ENCODE measurements at places on chromosomes 2 and 18.

DNA sequence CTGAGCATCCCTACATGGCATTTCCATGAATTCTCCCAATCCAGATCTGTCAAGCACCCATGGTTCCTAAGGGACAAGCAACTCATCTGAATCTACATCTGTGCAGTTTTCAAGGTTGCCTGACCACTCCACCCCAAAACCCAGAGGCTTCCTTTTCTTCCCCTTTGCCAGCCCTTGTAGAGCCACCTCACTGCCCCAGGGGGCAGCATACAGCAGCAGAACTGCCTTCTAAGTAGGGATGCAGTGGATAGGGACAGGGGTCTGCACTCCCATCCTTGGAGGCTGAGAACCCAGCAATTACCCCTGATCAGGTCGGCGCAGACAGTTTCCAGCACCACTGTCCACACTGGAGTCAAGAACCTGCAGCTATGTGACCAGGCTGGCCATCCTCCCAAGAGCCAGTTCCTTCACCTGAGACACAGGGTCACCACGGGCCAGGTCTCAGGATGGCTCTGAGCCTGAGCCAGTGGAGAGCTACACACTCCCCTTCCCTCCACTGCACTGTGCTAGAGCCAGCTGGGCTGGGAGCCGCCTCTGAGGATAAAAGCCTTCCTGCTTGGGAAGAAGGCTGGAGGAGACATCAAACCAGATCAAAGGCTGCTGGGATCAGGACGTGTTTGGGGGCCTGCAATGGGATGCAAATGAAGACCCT is 283.1 kb downstream of the CELF4 start:
- DNase-seq, result no peak

DNA sequence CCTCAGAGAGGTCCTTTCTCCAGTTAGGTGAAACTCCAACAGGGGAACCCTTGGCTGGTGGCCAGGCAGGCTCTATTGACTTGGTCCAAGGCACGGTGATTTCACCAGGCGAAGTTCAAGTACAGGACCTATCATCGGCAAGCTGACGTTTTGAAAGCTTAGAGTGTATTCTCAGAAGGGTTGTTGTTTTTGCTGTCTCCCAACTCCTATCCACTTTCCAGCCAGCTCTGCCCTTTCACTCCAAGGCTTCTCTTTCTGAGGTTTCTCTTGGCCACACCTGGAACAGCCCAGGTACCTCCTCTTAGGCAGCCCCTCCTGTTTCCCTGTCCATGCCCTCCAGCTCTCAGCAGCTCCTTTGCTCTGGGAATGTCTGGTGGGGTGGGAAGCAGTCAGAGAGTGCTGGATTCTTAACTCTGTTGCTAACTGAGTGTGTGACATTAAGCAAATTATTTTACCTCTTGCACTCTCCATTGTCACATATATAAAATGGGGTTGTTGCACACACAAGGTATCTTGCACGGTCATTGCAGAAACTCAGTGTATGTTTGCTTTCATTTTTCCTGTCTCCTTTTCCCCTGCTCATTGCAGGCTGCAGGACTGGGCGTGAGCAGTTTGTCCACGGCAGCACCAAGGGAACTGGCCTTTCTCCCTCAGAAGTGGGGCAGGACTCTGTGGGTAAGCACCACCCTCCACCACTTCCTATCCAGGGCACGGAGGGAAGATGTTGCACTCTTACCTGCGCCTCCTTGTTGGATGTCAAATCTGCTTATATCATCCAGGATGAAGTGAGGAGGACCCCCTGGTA is 30.2 kb downstream of the CAPN13 start:
- no peak for DNase-seq

DNA sequence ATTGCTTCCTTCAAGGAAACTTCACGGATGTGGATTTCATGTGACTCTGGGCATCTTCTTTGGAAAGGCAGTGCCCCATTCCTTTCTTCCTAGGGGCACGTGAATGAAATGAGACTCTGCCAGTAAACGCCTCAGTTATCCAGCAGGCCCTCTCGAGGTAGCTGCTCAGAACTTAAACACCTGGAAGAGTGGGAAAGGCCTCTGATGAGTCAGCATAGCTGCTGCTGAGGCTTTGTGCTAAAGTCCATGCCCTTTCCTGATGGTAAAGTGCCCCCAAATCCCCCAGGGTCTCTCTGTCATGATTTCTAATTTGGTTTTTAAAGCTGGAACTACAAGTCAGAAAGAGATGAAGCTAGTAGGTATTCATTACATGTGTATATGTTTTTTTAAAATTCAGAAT is 3.8 kb downstream of the SLC1A4 start:
- DNase-seq, result no peak

DNA sequence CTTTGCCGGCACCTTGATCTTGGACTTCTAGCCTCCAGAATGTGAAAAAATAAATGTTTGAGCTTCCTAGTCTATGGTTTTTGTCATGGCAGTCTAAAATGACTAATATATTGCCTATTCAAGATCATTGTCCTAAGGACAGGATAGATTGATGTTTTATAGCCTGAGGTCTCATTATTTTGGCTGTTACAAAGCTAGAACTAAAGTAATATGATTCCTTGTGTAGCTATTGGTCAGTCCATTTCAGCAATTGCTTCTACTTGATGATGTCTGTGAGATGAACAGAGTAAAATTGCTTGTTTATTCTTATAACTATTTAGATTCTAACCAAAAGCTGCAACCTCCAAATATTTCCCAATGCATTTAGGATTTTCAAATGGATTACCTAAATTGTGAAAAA is 145.0 kb downstream of the HRH4 start:
- DNase-seq, result no peak

- no peak for DNase-seq
These were observed 716 bp downstream of the MMADHC start for GRCh38 chr2:149586898-149587219.

DNA sequence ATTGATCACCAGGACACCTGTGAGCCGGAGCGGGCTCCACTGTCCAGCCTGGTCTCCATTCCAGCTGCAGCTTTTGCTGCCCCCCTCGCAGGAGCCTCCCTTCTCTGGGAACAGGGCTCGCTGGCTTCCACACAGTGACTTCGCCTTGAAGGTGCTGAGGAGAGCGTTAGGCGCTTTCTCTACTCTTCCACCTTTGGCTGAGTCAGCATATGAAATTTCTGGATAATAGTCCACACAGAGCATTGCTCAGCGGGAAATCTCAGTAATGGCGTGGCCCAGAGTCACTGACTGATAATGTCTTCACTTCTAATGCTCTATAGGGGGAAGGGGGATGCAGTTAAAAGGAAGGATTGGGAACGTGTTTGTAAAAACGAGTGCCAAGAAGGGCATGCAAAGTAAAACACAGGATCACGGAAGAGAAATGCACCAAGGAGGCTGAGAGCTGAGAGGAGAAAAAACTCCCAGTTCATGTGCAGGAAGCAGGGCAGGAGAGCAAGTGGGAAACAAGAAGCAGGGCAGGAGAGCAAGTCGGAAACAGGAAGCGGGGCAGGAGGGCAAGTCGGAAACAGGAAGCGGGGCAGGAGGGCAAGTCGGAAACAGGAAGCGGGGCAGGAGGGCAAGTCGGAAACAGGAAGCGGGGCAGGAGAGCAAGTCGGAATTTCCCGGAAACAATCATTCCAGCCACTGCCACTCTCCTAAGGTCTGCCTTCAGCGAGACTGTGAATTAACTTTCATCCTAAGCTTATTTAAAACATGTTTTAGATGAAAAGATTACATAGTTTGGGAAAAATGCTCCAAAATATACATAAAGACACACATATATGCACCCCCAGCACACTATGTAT is 77.7 kb downstream of the MYT1L start:
- DNase-seq, result no peak

GRCh38 chr2:9951522-9952285 is at the start of gene GRHL1:
TSS of gene GRHL1 (plus strand) at chr2:9951693. CDS start at chr2:9951834, 141 bp downstream.
- DNase-seq, result peak; percentile 92

DNA sequence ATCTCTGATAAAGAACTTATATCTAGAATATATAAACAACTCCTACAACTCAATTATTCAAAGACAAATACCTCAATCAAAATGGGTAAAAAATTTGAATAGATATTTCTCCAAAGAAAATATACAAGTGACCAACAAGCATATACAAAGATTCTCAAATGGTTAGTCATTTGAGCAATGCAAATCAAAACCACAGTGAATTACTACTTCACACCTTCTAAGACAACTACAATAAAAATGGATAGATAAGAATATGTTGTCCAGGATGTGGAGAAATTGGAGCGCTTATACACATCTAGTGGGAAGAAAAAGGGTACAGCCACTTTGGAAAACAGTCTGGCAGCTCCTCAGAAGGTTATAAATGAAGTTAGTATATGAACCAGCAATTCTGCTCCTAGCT is 332.9 kb downstream of the TGIF1 start:
- DNase-seq, result no peak

- DNase-seq, result no peak
These were observed 562.3 kb downstream of the SOX11 start for GRCh38 chr2:6254441-6254840.

- no peak for DNase-seq
These were observed 21.0 kb downstream of the SMAD2 start for GRCh38 chr18:47909484-47909883.

DNA sequence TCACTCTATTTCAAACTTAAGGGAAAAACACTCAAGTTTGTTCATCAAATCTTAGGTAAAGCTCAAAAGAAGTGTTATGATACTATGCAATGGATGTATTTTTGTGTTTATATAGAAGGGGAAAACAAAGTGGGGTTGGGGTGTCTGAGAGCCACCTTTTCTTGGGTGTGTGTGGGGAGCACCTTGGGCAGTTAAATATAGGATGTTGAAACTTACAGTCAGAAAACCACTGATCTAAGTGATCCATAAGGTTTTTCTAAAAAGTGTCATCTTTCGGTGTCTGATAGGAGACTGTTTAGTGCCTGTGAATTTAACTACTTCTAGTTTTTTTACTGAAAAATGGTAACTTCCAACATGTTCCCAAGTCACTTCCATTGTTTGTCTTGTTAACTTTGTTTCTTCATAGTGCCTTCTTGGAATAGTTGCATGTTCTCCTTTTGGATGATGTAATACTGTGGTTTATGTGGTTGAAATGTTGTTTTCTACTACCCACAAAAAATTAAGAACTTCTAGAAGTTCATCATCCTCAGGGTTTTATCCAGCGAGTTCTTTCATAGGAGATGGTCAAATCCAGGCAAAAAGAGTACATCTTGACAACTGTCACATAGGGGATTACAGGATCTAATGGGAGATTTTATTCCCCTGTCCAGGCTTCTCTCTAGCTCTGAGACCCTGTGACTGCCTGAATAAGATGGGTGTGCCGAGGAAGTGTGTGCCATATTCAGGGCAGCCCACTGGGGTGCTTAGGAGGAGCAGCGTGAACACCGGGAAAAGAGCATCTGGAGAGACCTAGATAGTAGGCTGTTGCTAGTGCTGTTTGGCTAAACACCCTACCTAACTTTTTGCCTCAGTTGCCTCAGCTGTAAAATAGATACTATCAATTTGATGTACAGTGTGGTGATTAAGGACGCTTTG is 46.2 kb downstream of the CAB39 start:
- DNase-seq, result no peak

DNA sequence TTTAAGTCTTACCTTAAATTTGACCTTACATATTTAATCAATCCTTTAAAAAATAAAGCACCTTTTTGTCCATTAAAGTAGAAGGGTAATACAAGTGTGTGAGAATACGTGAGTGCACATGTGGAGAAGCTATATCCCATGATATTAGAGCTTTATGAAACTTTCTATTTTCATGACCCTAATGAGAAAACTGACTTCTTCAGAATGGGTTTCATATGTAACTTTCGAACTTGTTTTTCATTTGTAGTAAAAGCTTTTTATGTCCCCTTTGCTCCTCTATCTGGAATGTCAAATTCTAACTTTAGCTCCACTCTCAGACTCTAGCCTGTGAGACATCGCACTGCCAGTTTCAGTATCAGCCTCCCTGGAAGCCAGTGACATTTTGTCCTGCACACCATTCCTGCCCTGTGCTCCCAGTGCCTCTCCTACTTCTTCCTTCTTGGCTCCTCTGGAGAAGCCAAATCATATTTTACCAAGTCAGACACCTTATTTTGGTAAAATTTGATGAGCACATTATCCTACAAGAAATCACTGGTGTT is 42.0 kb downstream of the MAPRE2 start:
- no peak for DNase-seq

DNA sequence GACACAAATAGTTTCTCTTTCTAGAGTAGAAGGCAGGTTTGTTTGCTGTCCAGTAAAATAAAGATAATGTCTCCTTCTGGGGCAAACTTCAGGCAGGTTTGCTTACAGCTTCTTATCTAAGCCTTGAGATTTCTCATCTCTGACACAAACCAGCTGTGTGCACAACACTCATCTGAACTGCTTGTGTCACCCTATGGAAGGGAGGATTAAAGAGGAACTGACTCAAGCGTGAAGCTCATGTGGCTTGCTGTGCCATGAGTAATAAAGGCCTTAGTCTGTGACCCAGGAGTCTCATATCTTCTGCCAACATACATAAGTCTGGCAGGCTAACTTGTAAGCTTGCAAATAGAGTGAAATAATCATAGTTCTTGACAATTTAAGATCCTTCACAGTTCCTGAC is 24.2 kb upstream of the CPO start:
- DNase-seq, result no peak

DNA sequence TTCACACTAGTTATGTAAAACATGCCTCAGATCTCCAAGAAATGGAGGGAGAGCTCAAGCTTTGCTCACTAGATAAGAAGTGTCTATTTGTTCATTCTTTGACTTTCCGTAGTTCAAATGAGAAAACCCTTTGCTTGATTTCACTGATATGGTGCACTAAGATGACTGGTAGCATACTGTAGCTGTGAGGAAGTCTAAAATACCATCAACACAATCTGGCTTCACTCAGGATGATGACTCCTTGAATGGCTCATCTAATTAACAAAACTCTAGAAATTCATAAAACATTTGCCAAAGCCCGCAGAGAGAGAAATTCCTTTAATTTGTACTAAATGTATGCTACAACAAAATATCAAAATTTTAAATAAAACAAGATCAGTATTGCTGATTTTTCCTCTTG is 152.8 kb upstream of the STK17B start:
- no peak for DNase-seq

GRCh38 chr2:164617466-164617865 is 3.8 kb downstream of the GRB14 start:
- no peak for DNase-seq

GRCh38 chr18:34928088-34928753 is 113.0 kb upstream of the MAPRE2 start:
- no peak for DNase-seq

GRCh38 chr2:157628477-157629415 is at the start of gene ACVR1C:
TSS of gene ACVR1C (minus strand) at chr2:157628864. CDS start at chr2:157628644, 220 bp downstream.
- peak; percentile 59 for DNase-seq

- no peak for DNase-seq
These were observed 79.2 kb downstream of the SLC25A12 start for GRCh38 chr2:171814883-171815282.

GRCh38 chr2:240628808-240629618 is 3.7 kb downstream of the GPR35 start:
- no peak for DNase-seq

GRCh38 chr2:168194784-168195522 is 52.4 kb downstream of the STK39 start:
- peak; percentile 52 for DNase-seq
